Activated CD4-positive, alpha-beta T cell treated with anti-CD3 and anti-CD28 coated beads for 48 hours (primary cell): ENCODE measurements at places on chromosomes 1 and 21.

DNA sequence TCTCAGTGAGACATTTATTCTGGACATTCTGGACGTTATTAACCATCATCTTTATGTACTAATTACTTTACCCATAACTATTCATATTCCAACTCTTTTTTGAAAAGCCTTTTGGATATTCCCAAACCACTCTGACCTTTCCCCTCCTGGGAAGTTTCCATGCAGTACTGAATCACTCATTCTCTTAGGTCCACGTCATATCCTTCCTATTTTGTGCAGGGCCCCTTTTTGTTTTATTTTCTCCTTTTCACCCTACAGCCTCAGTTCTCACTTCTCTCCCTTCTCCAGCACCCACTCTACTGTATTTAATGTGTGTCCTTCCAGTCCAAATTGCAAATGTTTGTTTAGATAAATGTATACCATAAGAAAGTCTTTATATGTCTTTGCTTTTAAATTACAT, 16.4 kb upstream of the ATP1A1 start:
- DNase-seq: no peak

GRCh38 chr21:36727866-36728265, 29.0 kb downstream of the SIM2 start:
- no peak for DNase-seq

GRCh38 chr1:164473544-164473943, 85.4 kb upstream of the PBX1 start:
- DNase-seq: no peak

DNA sequence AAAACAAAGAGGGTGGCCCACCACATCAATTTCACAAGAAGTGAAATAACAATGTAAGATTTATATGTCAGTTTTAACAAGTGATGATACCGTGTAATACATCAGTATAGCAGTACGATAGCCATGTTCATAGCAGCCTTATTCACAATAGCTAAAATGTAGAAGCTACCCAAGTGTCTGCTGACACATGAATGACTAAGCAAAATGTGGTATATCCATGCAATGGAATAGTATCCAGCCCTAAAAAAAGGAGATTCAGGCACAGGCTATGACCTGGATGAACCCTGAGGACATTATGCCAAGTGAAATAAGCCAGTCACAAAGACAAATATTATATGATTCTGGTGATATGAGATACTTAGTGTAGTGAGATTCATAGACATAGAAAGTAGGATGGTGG, 18.0 kb downstream of the KIF26B start:
- no peak for DNase-seq

DNA sequence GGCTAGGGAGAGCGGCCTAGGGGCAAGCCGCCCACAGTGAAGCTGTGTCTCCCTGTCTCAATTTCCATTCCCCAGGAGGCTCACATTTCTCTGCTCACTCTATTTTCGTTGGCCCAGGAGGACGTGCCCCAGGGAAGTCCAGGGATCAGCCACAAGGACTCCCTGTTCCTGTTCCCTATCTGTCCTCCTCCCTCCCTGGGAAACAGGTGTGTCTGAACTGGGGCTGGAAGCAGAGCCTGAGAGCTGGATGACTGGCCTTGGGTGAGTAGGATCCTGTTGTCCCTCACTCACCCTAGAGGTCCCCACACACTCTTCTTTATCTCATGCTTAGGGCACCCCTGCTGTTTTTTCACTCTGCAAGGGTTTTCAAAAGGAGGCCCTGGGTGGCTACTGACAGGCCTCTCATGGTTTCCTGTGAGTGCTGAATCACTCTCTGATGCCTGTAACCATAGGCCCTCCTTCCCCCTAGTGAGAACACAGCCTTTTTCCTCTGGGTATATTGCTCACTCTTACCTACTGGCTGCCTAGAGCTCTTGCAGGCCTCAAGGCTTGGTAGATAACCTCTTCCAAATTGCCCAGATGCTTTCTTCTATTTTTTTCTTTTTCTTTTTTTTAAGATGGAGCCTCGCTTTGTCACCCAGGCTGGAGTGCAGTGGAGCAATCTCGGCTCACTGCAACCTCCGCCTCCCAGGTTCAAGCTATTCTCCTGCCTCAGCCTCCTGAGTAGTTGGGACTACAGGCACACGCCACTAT, 3.3 kb upstream of the UTP11 start:
- DNase-seq: peak; percentile 77

DNA sequence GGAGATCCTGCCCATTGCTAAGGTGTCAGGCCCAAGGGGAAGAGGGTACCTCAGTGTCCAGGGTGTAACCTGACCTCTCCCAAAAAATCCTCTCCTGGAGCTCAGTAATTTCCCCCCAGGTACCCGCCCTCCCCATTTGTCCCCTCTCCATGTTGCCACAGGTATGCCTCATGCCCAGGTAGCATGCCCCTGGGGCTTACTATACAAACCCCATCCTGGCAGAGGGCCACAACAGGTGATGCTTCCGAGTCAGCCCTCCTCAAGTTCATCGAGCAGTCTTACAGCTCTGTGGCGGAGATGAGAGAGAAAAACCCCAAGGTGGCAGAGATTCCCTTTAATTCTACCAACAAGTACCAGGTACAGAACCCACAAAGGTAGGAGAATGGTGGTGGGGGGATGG, 15.7 kb downstream of the ATP1A4 start:
- DNase-seq: no peak

DNA sequence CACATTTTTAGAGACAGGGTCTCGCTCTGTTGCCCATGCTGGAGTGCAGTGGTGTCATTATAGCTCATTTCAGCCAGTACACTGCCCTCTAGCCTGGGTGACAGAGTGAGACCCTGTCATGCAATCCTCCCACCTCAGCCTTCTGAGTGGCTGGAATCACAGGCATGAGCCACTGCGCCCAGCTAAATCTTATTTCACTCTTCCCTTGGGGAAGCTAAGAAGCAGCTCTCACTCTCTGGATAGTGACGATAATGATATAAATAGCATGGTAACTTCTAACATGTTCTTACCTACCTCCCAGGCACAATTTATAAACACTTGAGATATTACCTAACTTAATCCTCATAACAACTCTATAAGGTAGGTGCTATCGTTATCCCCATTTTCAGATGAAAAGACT, 24.9 kb downstream of the IQGAP3 start:
- no peak for DNase-seq

DNA sequence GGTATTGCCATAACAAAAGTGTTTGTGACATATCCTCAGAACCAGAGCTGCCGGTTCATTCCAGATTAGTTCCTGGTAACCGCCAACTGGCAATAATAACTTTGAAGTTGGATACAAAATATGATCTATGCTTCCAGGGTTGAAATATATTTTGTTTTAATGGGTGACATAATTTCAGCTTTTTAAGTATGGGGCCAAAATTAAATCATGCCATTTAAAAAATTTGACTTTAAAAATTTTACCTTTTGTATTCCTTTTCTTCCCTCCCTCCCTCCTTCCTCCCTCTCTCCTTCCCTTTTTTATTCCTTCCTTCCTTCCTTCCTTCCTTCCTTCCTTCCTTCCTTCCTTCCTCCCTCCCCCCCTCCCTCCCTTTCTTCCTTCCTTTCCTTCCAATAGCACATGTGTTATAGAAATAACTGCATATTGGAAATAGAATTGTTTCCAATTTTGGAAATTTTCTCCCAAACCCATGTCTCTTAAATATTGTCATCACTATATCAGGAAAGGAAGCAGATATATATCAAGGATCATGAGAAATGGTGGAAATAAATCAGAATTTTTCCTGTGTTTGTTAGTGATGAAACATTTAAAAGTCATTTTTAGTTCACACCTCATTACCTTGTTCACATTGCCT, 12.0 kb upstream of the KIFAP3 start:
- DNase-seq: no peak

DNA sequence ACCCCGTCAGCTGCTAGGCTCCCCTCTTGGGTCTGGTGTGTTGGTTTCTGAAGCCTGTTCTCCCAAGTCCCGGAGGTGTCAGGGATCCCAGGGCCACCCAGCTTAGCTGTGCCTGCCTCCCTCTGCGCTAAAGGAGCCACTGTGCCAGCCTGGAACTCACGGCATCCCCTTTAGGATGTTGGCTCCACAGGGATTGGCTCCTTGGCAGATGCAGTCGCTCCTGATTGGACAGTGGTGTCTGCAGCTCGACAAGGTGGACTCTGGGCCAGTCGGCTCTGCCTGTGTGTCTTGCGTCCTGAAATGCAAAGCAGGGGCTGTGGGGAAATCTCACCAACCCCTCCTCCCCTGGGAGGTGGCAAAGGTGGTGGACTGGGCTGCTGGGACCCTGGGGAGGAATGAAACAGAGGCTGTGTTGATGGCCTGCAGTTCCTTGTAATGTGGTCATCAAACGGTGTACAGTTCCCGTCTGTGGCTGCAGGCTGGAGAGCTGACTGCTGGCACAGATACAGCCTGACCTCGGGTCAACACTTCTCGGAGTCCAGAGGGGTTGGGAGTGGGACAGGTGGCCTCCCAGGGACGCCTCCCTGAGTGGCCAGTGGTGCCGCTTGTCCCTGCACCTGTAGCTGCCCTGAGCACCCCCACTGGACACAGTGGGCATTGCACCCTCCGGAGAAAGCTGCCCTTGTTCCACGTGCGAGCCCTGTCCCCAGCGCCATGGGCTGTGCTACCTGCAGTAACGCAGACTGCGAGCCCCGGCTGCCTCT, 11.5 kb upstream of the KCNAB2 start:
- peak; percentile 62 for DNase-seq

DNA sequence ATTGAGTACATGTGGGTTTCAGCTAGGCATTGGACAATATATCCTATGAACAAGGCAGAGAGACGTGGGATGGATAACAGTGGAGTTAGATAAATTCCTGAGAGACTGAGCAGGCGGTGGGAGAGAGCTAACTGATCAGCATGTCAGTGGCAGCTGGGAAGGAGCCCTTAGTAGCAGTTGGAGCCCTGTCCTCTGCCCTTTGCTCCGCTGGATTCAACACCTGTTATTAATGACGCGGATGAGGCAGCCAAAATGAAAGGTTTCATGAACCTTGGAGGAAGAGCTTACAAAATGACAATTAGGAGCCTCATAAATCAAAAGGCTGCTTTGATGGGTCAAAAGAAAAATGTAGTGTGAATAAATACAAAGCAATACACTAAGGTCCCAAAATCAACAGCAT, 16.1 kb downstream of the UBIAD1 start:
- DNase-seq: no peak

DNA sequence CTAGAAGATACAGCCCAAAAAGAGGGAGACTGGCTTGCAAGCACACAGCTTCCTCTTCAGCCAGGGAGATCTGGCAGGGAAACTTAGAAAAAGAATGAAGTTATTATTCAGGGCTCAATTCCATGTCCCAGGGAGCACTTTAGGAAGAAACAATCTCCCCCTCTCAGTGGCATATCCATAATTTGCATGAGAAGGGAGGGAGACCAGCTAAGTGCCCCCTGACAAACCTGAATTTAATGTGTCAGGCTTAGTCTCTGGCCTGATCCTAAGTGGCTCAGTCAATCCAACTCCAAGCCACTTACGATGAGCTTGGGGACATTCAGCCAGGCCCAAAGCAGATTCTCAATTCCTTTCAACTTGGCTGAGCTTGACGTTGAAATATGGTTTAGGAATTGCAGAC, 17.7 kb upstream of the KCND3 start:
- DNase-seq: no peak

GRCh38 chr1:58446368-58446767, 100.2 kb downstream of the OMA1 start:
- DNase-seq: no peak

- no peak for DNase-seq
Observed at GRCh38 chr1:198116069-198116468, 40.7 kb upstream of the NEK7 start.

GRCh38 chr1:197837911-197838310, 62.6 kb upstream of the DENND1B start:
- DNase-seq: no peak

DNA sequence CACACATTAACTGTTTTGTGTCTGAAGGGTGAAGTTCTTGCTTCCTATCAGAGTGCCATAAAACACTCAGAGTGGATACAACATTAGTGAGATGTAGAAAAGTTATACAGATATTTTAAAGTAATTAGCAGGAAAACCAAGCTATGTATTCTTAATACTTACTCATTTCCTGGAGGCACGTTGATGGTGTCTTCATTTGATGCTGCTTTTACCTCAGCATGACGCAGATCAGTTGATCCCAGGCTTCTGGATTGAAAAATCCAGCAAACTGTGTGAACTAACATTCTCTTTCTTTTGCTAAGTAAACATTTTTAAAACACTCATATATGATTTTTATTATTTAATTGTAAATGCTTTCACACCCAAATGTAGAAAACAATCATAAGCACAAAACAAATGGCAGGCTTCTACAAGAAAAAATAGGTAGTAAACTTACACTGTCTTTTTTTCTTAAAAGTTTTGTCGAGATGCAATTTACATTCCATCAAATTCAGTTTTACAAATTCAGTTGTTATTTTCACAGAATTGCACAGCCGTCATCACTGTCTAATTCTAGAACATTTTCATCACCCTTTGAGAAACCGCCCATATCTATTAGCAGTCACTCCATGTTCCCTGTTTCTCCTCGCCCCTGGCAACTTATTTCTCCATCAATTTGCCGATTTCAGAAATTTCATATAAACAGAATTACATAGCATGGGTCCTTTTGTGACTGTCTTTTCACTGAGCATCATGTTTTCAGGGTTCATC, 198.9 kb downstream of the LRRC7 start:
- no peak for DNase-seq

- no peak for DNase-seq
Observed at GRCh38 chr1:167564612-167565270, 11.2 kb upstream of the CREG1 start.

- peak; percentile 34 for DNase-seq
Observed at GRCh38 chr1:229155472-229155871, 115.4 kb upstream of the RAB4A start.

DNA sequence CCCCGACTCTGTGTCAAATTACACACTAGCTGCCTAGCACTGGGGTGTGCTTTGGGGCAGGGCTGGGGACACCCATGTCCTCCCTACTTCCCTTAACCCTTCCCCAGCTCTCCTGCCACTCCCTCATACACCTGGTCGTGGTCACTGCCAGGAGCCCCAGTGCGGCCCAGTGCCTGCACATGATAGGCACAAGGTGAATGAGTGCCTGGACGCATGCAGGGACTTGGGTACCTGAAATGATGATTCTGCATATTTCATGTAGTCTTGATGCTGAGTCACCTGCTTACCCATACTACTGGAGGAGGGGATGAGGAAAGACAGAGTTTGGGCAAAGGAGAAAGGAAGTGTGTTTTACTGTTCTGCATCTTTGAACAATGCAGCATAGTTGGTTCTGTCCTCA, 1.5 kb upstream of the VANGL2 start:
- no peak for DNase-seq

GRCh38 chr1:6982443-6982842, 197.2 kb downstream of the CAMTA1 start:
- no peak for DNase-seq

- DNase-seq: peak; percentile 27
Observed at GRCh38 chr1:21534674-21535378, 25.6 kb downstream of the ALPL start.

GRCh38 chr1:167654975-167655575, 25.0 kb downstream of the RCSD1 start:
- no peak for DNase-seq

DNA sequence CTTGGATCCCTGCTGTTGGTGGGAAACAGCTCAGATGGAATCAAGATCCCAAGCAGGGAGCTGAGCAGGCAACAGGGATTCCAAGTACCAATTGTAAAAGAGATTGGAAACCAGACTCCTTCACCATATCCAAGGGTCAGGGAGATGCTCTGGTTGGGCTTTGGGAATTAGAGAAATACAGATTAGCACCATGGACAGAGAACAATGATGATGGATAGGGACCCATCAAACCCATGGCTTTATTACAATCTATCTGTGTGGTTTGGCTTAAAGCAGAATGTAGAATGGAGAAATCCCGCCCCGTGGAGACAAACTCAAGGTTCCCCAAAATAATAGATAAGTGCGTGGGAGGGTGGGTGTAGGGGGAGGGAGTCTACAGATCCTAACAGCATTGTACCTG, 120.7 kb upstream of the CSF3R start:
- no peak for DNase-seq

- DNase-seq: no peak
Observed at GRCh38 chr1:229273507-229274232, 2.8 kb downstream of the RAB4A start.
